ENCODE measurements at places on chromosomes 3 and 15.

- no peak for DNase-seq
Measured at GRCh38 chr15:58010983-58011382, 54.5 kb downstream of the ALDH1A2 start.

DNA sequence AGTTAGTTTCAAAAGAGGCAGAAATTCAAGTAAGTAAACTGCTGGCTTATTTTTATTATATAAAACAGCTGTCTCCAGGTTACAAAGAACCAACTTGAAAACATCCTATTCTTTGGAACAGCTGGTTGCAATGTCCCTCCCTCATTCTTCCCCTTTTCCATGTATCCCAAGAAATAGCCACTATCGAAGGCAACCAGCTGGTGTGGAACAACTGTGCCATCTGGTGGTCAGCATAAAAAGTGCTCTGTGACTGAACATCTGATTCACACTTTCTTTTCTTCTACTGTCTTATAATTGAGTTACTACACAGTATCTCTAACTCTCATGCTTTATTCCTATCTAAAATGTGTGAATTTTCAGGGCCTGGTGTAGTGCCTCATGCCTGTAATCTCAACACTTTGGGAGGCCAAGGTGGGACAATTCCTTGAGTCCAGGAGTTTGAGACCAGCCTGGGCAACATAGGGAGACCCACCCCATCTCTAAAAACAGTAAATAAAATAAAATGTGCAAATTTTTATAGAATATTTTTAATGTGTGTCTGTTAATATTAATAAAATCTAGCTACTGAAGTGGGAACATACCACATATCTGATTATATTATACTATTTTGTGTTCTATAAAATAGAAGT, 9.6 kb downstream of the OSBPL11 start:
- DNase-seq, result peak; percentile 70

DNA sequence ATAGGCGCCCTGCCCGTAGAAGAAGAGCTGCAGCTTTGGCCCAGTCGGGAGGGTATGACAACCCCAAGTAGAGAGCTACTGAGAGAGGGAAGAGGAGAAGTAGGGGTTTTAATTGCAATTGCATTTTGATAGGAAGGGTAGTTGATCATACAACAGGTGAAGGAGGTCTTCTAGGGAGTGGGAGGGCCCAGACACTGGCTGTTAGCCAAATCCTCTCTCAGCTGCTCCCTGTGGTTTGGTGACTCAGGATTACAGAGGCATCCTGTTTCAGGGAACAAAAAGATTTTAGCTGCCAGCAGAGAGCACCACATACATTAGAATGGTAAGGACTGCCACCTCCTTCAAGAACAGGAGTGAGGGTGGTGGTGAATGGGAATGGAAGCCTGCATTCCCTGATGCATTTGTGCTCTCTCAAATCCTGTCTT, 408.9 kb upstream of the THBS1 start:
- DNase-seq, result peak; percentile 44

- no peak for DNase-seq
Measured at GRCh38 chr3:82561784-82562183, 800.3 kb upstream of the GBE1 start.

DNA sequence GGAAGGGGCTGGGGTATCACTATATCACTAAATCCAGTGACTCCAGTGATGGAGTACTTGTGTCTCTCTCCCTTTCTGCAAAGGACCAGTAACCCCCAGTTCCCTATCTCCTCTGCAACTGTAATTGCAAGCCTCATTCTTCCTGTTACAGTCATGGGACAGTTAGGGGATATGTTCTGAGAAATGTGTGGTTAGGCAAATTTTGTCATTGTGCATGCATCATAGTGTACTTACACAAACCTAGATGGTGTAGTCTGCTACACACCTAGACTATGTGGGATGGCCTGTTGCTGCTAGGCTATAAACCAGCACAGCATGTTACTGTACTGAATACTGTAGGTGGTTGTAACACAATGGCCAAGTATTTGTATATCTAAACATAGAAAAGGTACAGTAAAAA, 2.2 kb downstream of the VPS8 start:
- DNase-seq, result no peak

DNA sequence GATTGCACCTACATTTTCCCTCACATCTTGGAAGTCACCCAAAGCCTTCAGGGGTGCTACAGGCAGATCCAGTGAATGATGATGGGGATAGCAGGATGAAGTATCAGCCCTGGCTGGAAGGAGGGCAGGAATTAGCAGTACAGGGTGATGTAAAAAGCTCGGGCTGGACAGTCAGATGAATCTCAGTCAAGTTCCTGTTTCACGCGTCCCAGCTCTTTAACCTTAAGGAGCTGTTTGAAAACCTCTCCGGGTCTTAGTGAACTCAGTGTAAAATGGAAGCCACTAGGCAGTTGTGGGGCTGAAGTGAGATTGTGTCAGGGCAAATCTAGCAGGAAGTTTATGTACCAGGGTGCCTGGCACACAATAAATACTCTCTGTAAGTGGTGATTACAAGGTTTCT, 166.4 kb upstream of the PROK2 start:
- DNase-seq, result no peak

DNA sequence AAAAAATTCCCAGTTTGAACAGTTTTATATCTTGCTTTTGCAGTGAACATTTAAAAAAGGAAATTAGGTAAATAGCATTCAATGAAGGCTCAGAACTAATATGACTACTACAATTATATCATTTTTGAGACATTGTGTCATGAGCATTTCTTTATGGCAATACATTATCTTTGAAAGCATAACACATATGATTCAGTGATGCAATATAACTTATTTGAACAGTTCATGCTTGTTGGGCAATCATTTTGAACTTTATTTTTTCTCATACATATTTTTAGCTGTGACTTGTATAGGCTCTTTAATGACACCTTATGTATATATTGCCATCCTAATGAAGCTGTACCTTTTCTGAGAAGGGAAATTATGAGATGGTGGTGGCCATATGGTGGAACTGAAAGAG, 828.6 kb upstream of the NR2F2 start:
- DNase-seq, result no peak

- DNase-seq, result peak; percentile 12
Measured at GRCh38 chr15:64809649-64810496, 15.6 kb downstream of the PIF1 start.

DNA sequence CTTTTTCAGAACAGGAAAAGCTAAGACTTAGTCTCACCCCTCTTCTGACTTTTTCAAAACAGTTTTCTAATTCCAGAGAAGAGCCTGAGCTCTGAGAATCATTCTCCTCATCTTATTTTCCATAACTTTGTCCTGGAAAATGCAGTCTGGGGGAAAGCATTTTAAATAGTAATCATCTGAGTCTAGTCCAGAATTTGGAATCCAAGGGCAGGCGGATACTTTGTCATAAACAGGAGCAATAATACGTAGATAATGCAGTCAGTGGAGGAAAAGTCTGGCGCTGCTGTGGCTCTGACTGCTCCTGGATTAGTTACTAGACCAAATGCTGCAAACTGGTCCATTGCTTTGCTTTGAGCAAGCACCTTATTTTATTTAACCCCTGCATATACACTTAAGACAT, 285.0 kb downstream of the THSD4 start:
- no peak for DNase-seq

GRCh38 chr3:52110502-52110901, 43.7 kb downstream of the POC1A start:
- no peak for DNase-seq

DNA sequence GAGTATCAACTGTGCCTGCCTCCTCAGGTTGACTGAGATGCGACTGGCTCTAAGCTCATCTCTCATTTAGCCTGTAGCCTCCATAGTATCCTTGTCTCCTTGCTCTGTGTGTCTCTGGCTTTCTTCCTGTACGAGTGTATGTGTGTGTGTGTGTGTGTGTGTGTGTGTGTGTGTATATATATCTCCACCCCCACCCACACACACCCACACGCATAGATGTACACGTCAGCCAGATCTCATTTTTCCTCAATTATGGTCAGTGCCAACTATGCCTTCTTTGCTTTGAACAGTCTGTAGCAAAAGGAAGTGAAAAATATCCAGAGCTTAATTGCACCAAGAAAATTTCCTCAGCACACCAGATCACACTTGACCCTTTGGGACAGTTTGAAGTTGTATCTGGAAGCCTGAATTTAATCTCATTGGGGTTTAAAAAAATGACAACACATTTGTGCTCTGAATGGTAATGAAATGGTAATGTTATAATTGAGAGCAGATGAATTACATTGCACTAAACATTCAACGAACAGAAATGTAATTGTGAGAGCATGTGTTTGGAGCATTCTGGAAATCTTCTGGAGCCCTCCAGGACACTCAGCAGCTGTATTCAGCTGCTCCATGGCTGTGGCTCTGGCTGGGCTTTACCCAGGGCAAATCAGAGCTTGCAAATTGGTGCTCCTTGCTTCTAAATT, 63.6 kb downstream of the RYR3 start:
- DNase-seq, result no peak

- DNase-seq, result no peak
Measured at GRCh38 chr3:65406470-65406869, 632.2 kb downstream of the MAGI1 start.

DNA sequence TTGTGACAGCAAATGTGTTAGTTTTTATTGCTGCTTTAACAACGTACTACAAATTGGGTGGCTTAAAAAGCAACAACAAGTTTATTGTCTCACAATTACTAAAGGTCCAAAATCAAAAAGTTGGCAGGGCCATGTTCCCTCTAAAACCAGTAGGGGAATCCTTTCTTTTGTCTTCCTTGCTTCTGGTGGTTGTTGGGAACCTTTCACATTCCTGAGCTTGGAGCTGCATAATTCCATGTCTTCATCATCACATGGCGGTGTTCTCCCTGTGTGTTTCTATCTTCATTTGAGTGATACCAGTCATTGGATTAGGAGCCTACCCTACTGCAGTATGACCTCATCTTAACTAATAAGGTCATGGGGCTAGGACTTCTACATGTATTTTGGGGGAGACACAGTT, 7.4 kb downstream of the SPRED1 start:
- DNase-seq, result no peak

DNA sequence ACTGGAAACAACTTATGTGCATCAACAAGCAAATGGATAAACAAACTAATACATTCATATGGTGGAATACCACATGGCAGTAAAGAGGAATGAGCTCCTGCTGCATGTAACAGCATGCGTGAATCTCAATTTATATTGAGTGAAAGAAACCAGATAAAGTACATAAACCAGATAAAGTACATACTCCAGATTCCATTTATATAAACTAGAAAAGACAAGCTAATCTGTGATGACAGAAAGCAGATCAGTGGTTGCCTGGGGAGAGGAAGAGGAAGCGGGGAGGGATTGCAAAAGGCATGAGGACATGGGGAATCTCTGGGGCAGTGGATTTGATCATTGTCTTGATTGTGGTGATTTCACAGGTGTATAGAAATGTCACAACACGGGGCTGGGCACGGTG, 34.2 kb downstream of the LIMD1 start:
- DNase-seq, result no peak

DNA sequence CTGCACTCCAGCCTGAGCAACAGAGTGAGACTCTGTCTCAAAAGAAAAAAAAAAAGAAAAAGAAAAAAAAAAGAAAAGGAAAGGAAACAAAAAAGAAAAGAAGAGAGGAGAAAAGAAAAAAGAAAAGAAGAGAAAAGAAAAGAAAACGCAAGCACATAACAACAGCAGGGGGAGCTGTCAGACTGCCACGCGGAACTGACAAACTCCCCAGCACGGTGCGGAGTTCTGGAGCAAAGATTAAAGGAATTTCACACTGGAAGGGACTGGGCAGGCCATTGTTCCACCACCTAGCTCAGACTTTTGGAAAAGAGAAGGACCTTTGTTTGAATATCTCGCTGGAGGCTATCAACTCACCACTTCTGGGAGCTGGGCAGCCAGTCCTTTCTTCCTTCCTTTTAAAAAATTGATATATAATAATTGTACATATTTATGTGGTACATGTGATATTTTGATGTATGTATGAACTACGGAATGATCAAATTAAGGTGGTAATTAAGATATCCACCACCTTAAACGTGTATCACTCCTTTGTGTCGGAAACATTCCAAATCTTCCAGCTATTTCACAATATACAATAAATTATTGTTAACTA, 40.5 kb downstream of the DPPA2 start:
- no peak for DNase-seq

- DNase-seq, result no peak
Measured at GRCh38 chr3:195072916-195073564, 197.9 kb downstream of the XXYLT1 start.

DNA sequence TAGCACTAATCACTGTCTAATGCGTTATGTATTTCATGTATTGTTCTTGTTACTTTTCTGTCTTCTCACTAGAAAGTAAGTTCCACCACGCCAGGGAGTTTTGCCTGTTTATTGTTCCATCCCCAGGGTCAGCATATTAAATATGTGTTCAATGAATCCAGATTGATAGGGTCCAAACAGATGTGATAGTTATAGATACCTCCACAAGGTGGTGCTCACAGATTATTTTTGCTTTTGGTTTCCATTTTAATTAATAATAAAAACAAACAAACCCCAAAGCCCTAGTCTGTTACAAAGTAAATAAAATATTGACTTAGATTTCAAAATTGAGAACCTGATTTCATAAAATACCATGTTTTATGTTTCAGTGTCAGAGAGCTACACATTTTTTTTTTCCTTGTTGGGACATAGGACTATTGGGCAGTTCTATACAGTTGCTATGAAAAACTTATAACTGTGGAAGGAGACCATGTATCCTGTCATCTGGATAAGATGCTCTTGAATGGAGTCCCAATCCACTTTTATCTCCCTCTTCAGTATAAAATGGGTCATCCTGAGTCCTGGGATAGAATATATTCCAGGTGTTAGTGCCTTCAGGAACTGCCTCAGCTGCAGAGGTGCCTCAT, 12.4 kb downstream of the OTOL1 start:
- DNase-seq, result no peak

Data from NCI-H1694 treated with DMSO at 0.1 percent for 48 hours (cell line).